Inflammatory macrophage (primary cell): ENCODE measurements at places on chromosomes 2 and 18.

DNA sequence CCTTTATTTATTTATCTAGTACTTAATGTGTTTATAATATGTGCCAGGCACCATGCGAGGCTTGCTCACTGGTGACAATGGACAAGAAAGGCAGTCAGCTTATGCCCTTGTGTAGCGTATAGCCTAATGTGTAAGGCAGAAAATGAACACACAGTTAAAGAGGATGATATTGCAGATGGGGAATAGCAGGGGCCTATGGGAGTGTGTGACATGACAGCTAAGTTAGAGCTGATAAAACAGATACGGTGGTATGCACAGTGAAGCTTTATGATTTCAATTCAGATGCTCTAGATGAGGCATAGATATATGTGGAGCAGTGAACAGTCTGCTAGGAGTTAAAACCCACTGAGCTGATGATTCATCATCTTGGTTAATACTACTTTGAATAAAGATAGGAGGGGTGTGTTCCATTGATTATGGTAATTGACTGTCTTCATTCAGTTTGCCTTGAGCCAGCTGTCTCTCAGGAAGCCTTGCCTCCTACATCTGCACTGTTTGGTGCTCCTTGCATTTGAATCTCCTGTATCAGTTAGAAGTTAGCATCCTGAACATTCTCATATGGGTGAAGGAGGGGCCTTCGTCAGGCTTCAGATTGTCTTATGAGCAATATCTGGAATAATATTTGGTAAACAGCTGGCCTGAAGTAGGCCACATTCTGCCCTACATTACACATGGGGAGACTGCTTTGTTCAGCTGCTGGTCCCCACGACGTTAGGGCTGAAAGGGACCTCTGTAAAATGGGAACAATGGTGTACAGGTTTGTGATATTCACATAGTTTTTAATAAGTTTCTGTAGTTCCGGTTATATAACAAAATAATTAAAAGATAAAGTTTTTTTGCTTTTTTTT lies 13.2 kb downstream of the MAP4K4 start:
- DNase-seq = no peak

DNA sequence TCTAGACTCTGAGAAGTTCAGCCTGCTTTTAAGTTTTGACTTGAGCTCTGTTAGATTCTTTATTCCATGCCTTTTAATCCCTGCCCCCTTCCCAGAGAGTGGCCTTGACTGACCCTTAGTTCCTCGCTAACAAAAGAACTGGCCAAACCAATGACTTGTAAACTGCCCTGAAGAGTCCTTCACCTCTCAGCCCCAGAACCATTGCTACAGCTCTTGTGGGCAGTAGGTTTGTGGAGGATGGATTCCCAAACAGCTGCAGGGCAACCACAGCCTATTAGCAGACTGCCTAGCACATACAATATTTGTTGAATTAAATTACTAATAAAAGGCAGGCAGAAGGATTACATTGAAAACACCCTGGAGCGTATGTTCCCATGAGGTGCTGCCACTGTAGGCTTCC lies 163.9 kb downstream of the MAIP1 start:
- DNase-seq = no peak

GRCh38 chr2:63189026-63189425 lies 138.4 kb downstream of the OTX1 start:
- DNase-seq = no peak

DNA sequence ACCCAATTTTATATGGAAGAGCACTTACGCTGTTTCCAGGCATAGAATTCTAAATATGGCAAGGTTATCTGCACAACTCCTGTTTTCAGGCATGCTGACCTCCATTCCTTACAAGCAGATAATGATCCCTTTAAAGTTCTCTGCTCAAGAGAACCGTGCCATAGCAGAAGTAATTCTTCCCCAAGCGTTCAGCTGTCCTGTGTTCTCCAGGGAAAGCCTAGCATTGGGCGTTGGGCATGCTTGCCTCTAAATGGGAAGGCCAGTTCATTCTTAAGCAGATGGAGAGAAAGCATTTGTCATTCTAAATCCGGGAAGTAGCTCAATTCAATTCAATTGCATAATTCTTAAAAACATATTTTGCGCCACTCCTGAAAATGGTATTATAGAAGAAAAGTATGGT lies 55.7 kb upstream of the EML4 start:
- DNase-seq = peak; percentile 55

GRCh38 chr2:37427241-37427640 lies 82.8 kb downstream of the QPCT start:
- no peak for DNase-seq

GRCh38 chr2:161901460-161901859 lies 172.6 kb downstream of the DPP4 start:
- no peak for DNase-seq

DNA sequence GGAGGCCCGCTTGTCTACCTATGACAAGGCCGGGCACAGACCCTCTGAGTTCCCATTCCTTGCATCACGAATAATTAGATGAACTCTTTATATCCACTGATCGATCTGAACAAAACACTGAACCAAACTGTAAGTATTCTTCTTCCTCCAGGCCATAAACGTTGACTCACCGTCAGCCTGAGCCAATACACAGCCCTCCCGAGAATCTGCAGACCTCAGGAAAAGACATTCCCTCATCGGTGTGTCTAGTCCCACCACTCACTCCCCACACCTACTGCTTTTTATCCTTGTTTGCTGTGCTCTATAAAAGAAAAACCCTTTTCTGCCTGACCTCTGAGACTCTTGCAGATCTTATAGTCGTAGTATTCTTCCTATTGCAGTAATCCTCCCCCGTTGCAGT lies 41.0 kb downstream of the TMEM87B start:
- DNase-seq = no peak

DNA sequence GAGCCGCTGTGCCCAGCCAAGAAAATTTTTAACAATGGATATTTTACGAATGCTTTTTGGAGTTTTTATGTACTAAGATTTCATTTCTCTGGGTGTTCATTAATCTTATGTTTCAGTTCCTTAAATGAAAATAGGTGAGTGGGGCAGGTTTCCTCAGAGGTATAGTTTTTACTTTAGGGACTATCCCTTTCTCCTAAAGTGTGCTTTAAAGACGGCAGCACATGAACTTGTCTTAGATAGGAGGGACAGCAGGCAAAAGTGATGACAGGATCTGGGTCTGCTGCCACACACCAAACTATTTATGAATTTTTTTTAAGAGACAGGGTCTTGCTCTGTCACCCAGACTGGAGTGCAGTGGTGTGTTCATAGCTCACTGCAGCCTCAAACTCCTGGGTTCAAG lies 8.0 kb upstream of the REL start:
- no peak for DNase-seq

DNA sequence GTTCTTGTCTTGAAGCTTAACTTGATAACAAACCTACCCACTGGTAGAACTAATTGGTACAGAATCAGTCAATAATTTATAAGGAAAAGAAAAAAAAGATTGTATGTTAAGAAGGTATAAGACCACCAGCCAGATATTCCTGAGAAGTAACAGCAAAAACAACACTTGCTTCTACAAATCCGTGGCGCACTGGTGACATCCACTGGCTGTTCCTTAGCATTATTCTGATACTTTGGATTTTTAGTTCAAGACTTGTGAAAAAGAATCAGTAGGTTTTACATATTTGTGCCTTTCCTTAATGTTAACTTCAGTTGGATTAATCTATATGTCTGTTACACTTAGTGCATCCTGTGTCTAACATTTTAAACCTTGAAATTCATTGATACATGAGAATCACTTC lies 141.8 kb downstream of the GRB14 start:
- no peak for DNase-seq

DNA sequence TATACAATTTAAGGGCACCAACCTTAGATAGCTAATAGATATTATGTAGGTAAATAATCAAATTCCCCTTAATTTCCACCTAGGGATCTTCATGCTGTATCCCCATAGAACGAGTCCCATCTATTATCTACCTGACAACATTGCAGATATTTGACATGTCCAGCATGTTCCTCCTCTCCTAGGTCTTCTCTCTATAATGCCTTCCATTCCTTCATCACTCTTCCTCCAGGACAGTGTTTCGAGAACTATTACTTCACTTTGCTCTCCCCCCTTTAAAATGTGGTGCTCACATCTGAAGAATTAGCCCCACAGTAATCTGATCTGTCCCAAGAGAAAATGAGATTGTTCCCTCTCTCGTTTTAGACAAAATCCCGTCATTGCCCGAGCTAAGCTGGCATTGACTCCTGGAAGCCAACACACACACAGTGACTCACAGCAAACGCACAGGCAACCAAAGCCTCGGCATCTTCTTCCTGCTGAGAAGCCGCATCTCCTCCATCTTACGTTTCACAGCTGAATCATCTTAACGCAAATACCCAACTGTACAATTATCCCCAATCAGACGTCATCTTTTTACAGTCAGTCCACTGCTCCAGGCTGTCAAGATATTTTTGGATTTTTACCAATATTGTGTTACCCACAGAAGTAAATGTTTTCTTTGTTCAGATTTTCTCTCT lies 162.9 kb upstream of the AGAP1 start:
- no peak for DNase-seq

- DNase-seq = no peak
These were observed 176.1 kb downstream of the PTPRM start for GRCh38 chr18:7743256-7743655.

DNA sequence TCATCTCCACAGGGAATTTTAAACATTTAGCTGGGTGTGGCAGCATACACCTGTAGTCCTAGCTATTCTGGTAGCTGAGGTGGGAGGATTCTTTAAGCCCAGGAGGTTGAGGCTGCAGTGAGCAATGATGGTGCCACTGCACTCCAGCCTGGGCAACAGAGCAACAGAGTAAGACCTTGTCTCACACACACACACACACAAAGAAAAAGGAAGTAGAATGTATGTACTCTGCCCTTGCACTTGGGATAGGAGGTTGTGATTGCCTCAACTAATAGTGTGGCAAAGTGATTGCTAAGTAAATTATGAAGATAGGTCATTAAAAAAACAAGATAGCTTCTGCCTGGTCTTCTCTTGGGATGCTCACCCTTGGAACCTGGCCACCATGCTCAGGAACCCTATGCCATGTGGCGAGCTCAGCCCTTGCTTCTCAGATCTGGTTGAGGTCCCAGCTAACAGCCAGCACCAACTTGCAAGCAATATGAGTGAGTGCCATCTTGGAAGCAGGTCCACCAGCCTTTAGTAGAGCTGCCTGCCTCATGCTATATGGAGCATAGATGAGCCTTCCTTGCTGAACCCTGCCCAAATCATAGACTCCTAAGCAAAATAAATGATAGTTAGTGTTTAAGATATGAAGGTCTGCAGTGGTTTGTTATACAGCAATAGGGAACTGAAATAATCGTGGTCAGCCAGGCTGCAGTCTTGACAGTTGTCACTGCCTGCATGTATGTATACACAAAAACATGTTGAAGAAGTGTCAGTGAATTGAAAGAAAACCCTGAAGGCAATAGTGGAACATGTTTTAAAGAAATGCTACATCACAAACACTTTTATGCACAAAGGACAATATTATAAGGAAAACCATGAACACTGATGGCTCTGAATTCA lies 30.1 kb upstream of the PNO1 start:
- no peak for DNase-seq

- DNase-seq = no peak
These were observed 243.9 kb downstream of the TRIB2 start for GRCh38 chr2:12960671-12961070.

GRCh38 chr2:232103140-232103737 lies 141.7 kb downstream of the DIS3L2 start:
- no peak for DNase-seq

GRCh38 chr18:80253871-80254492 lies 6.7 kb upstream of the PARD6G start:
- no peak for DNase-seq

DNA sequence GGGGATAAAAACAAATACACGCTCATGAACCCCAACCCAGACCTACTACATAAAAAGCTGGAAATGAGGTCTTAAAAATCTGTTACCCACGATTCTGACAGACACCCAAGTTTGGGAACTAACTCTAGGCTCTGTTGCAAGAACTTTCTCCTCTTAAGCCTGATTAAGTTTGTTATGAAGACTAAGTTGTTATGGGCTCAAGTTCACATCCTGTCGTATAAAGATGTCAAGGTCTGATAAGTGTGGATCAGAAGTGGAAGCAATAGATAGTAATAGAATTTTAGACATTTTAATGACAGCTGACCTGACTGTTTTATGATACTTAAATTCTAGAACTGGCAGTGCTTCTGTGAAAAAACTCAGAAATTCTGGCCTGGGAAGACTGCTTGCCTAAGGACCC lies 43.2 kb downstream of the LPIN2 start:
- no peak for DNase-seq

GRCh38 chr2:190864375-190864774 lies 16.2 kb upstream of the GLS start:
- DNase-seq = no peak

DNA sequence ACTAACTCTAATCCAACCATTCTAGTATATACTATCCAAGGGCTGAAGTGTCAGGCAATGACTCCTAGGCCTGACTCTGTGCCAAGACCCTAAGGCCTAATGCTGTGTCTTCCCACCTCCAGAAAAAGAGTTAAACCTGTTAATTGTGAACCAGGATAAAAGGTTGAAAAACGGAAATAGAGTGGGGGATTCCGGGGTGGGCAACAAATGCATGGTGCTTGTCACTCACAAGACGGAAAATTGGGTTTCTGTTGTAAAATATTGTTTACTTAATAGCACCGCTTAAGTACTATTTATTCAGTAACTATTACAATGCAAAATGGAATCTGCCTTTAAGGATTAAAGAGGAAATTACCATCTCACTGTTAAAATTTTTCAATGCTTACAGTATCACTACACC lies 3.2 kb downstream of the STK17B start:
- peak; percentile 51 for DNase-seq

GRCh38 chr2:28134857-28135256 lies 244.3 kb downstream of the BABAM2 start:
- DNase-seq = no peak

DNA sequence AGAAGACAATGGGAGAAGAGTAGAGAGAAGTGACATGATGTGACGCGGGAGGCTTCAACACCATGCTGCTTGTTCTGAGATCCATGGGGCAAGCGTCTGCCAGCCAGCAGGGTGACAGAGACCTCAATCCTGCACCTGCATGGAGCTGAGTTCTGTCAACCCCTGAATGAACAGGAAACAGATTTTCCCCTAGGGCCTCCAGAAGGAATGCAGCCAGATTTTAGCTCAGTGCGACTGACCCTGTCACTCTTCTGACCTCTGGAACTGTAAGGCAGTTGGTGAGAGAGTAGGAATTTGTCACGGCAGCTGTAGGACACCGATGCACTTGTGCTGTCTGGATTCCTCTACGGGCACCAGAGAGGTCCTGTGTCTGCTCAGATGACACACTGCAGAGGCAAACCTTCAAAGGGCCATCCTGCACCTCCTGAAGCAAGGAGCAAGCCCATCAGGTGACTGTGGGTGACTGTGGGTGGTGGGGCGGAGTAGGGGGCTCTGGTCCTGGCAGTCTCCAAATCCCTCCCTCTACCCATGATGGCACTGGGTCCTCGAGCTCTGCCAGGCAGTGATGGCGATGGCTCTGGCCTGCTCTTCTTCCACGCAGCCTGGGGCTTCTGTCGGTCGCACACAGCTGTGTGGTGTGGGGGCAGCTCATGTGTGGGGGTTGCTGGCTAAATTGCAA lies 194.3 kb upstream of the TWIST2 start:
- DNase-seq = no peak

DNA sequence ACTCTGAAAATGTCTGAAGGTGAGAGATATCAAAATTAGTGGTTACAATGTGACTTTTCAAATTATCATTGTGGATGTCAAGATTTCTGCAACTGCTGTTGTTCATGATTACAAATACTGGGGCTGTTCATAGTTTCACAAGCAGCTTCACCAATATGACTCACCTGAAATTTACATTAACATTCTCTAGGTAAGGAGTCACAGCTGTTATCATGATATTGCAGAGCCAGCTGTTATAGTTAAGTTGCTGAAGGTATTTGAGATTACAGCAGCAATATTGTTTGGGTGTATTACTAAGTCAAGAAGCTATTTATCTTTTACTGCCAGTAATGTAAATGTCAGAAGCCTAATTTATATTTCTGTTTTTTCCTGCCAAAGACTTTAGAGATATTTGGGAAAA lies 140.0 kb downstream of the MC4R start:
- DNase-seq = no peak
